Left lobe of liver (tissue), 2 donors: ENCODE measurements at places on chromosomes 6 and 20.
A peak's percentile ranks its signal among the peaks of the same experiment; 100 is the strongest.

GRCh38 chr6:16316741-16317251 is 78.4 kb downstream of the GMPR start:
- no peak for DNase-seq

DNA sequence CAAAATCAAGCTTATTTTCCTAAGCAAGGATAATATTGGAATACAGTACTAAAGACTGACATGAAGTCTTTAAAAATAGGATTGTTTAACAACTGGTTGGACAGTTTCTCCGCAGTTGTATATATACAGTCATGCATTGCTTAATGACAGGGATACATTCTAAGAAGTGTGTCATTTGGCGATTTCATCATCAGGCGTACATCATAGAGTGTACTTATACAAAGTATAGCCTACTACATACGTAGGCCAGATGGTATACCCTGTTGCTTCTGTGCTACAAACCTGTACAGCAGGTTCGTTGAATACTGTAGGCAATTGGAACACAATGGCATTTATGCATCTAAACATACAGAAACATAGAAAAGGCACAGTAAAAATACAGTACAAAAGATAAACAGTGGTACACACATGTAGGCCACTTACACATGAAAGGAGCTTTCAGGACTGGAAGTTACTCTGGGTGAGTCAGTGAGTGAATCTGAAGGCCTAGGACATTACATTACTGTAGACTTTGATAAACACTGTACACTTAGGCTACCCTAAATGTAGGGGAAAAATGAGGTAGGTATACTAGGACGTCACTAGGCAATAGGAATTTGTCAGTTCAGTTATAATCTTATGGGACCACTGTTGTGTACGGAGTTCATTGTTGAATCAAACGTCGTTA is 20.1 kb downstream of the HECA start:
- no peak for DNase-seq

DNA sequence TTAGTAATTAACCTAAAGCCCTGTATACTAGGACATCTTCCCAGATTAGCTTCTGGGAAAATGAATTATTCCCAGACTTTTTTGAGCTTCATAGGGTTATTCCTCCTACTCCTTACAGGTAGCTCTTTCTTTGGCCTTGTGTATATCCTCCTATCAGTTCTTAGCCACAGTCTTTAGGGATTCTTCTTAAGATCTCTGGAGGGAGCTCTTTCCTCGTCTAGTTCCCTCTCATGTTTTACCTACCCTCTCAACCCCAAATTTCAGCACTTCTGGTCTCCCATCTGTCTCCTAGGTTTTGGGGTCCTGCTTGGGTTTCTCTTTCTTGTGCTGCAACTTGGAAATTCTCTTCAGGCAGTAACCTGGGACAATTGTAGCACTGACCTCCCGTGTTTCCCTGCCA is 46.4 kb upstream of the SLC35B3 start:
- no peak for DNase-seq

DNA sequence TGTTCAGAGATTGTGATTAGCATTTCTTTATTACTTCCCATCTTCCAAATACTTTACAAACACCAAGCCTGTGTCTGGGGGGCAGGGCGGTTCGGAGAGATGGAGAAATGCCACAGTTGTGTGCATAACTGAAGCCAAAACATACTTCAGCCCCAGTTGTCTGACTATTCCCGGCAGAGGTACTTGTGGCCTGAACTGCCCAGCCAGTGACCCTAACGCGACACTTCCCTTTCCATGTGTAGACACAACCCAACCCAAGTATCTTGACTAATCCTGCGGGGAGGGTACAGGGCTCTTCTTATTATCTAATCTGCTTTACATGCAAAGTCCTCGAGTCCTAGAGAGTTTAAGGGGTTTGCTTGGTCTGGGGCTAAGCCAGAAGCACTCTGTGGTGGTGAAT is 46.2 kb downstream of the ISM1 start:
- DNase-seq = peak; percentile 81

DNA sequence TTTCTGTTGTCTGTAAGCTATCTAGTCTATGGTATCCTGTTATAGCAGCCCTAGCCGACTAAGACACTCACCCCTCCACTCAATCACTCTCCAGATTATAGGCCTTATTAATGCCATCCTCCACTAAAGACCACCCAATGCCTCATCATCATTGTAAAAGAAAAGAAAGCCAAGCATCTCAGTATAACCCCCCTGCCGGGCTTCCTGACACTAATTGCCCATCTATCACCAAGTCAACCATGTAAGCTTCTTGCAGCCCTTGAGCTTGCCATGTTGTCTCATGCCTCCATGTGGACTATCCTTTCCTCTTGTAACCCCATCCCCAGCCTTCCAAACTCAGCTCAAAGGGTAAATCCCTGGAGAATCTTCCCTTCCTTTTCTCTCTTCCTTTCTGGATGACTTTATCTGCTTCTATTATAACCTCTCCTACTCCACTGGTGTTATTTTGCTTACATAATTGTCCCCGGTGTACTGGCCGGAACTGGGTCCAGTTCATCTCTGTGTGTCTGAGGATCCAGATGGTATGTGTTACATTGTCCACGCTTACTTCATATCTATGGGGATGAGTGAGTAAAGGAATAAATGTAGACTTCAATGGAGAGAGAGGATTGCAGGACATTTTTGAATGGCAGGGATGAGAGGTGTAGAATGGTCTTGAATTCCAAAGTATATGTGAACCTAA is 202.9 kb upstream of the SOX4 start:
- no peak for DNase-seq

- DNase-seq = no peak
Measured at GRCh38 chr6:151408858-151409257, 17.5 kb upstream of the ZBTB2 start.

- DNase-seq = no peak
Measured at GRCh38 chr6:35024551-35025054, 116.5 kb downstream of the TCP11 start.

- DNase-seq = no peak
Measured at GRCh38 chr6:48068278-48069251, 42.4 kb downstream of the PTCHD4 start.

DNA sequence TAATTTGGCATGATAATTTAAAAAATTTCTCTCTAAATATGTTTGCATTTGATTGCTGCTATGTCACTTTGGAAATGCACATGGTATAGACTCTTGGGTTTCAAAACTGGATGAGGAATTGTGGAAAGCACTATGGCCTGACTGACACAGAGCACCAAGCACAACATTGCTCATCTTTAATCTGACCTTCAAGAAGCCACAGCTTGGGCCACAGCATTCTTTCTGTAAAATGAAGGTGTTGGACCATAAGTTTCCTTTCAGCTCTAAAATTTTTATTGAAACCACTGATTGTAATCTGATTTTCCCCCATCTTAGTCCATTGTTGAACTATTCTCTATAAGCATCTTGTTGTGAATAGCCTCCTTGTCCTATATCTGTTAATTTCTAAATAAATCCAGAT is 41.0 kb downstream of the QKI start:
- no peak for DNase-seq

GRCh38 chr20:18397030-18397429 is 69.8 kb downstream of the DZANK1 start:
- DNase-seq = no peak

GRCh38 chr6:158309814-158310213 is 2.5 kb upstream of the TULP4 start:
- no peak for DNase-seq

DNA sequence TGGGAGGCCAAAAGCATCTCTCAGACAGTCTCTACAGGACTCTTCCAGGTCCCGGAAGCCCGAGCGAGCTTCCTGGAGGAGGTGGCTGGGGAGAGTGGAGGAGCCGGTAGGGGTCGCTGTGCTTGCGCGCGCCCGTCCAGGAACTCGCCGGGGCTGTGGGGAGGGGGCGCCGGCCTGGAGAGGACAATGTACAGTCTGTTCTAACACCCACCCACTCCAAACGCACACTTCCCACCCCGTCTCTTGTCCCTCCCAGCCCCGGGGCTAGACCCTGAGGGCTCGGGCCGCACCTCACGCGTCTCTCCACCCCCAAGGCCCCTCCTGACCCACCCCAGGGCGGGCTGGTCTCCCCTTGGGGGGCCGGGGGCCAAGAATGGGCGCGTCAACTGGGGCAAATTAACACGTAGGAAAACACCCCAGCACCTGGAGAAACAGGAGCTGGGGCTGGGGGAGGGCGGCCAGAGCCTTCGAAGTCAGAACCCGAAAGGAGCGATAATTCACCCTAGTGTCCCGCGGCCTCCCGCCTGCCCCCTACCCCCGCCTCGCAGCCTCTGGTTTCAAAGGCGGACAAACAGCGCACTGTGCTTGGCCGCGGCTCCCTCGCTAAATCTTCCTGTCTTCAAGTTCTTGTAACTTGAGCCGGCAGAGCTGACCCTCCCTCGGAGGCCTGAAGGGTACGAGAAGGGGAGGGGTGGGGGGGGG is 103.2 kb upstream of the FOXP4 start:
- DNase-seq = no peak

DNA sequence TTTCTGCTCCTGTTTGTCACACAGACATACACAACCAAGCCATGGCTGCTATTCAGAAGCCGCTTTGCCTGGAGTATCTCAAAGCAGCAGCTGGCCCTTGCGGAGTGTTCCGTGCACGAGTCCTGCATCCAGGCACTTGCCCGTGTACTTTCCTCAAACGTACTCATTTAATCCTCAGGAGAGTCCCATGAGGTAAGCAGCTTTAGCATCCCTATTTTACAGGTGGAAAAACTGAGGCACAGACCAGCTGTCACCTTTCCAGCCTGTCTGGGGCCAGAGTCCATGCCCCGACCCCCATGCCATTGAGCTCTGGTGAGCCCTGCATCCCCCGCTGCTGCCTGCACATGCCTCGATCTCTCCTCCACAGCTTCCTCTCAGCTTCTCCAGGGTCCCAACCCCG is 130.0 kb downstream of the ERMARD start:
- DNase-seq = no peak

DNA sequence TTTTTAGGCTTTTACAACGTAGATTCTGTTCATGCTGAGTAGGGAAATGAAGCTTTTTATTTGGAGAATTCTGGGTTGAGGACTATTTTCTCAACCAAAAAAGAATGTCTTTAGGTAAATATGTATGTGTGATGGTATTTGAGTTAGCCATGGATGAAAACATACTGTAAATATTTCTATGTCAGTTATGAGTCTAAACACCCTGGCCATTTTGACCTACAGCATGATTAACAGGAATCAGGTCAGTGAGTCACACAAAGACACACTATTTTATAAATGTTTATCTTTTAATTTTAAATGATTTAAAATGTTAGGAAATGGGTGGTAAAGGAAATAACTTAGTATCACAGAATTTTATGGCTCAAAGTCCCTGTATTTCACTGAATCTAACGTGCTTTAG is 851.7 kb upstream of the MAP3K7 start:
- DNase-seq = no peak

- no peak for DNase-seq
Measured at GRCh38 chr20:60036746-60037499, 78.7 kb downstream of the CDH26 start.

- peak; percentile 94 for DNase-seq
Measured at GRCh38 chr6:166361077-166361429, 18.7 kb upstream of the SFT2D1 start.

DNA sequence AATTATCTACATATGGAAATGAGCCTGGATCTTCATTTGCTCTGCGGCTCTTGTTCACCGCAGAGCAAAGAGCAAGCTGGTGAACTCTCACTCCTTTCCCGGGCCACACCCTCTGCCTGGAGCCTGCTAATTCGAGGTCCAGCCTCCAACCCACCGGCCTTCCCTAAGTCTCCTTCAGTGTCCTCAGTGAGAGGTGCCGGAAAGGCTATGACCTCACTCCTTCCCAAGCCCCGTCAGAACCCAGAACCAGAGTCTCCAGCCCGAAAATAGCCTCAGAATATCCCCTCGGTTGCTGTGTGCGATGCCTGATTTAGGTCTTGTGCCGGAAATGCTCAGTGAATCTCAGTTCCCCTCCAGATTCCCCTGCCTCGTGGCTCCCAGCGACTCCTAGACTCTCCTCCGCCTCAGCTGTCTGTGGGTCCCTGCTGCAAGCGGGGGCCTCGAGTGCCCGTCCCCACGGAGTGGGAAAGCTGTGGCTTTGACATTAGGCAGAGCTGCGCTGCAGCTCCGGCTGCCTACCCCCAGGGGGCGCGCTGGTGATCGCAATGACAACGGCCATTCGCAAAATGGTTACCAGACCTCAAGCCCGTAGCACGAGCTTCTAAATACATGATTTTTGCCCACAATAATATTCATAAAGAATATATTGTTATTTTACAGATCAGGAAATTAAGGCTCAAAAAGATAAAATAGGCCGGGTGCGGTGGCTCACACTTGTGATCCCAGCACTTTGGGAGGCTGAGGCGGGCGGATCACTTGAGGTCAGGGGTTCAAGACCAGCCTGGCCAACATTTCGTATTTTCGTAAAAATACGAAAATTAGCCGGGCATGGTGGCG is 4.1 kb upstream of the BNIP5 start:
- peak; percentile 70 for DNase-seq

DNA sequence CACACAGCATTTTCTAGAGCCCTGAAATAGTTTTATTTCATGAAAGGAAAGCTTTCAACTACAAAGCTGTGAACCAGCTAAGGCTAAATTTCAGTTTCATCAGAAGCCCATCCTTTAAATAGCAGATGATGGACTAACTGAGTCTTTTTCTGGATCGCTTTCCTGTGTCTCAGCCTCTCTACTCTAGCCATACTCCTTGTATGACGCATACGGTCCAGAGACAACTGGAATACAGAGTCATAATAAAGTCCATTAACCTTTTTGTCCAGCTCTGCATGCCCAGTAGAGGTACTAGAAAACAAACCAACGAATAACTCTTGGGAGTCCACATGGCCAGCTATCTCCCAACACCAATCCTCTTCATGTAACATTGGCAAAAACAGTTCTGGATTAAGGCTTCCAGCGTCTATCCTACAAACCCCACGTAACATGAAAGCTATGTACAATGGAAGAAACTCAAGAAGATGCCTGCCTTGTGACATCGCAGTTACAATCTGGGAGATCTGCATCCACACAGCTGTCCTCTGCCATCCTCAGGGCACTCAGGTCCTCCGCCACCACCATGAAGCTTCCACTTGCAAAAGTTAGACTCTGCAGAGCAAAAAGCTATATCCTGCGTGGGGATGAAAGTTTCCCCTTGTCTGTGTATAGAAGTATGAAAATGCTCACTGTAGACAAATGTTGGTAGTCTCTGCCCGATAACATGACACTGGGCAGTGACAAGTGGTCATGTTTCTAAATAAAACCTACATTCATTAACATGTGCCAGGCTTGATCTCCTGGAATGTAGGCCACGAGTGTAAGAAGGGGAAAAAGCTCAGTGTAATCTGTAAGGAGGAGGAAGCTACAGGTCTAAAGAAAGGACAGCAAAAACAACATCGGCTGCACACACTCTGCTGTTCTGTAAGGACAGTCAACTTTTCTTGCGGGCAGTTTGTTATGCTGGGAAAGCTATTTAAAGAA is 360.4 kb downstream of the ESR1 start:
- no peak for DNase-seq

GRCh38 chr20:41342474-41343464 is 2.1 kb downstream of the LPIN3 start:
- DNase-seq = no peak

GRCh38 chr6:111770263-111771093 is 102.8 kb downstream of the FYN start:
- no peak for DNase-seq

DNA sequence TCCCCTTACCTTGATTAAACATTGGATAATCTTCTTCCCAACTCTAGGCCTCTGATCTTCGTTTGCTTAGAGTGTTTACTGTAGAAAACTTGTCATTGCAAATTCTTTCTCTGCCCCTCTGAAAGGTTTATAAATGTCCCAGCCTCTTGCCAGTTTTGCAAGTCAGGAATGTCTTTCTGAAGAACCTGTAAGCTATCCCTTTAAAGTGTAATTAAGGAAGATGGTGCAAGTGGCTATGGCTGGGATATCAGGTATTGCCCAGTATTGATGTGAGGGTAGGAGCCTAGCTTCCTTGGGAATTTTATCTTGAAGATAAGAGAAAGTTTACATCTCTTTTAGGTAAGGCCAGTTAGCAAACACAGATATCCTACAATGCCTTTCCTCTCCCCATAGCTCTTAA is 211.0 kb upstream of the RIMS1 start:
- no peak for DNase-seq
